CD4-positive, alpha-beta T cell treated with Interleukin-2 at 100 ng/mL for 4 hours (primary cell): ENCODE measurements at places on chromosomes 12 and 14.

- DNase-seq = no peak
These were observed 32.0 kb downstream of the TEP1 start for GRCh38 chr14:20381341-20381740.

DNA sequence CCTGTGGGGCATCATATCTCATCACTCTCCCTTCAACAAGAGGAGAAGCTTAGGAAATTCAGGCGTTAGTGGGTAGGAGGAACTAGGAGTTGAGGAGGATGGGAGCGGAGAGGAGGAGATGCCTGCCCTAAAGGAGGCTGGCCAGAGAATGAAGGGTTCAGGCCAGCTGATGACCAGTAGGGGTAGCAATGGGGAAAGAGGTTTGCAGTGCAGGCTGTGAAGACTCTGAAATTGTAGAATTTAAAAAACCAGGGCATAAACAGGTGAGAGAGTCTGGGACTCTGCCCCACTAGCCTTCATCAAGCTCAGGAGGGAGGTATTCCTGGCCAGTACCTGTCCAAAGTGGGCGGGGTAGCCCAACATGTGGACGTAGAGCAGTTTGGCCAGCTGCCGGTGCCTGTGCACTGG is 809 bp downstream of the AP1G2 start:
- no peak for DNase-seq

DNA sequence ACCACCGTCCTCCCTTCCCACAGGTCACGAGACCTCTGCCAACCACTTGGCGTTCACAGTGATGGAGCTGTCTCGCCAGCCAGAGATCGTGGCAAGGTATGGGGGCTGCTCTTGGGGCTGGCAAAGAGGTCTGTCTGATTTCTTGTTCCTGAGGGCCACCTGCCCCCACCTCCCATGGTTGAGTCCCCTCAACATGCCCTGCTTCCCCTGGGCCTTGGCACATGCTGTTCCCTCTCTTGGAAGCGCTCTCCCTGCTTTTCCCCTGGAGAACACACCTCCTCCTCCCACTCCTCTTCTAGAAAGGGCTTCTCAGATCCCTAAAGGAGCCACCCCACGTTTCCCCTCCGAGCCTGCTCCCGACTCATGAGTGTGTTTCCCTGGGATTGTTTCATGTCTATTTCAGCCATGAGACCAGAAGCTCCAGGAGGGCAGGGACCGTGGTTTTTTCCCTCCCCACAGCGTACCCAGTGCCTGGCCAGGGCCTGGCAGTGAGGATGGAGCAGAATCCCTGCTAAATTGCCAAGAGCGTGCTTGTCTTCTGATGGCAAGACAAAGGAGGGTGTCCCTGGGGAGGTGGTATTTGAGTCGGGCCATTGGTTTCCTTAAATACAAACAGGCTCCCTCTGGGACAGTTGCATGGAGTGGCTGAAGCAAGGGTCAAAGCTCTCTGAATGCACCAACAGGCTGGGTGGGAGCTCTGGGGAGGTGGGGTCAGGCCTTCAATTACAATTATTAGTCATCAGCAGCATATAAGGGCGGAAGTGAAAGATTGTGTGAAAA is 34.1 kb downstream of the CYP46A1 start:
- no peak for DNase-seq

DNA sequence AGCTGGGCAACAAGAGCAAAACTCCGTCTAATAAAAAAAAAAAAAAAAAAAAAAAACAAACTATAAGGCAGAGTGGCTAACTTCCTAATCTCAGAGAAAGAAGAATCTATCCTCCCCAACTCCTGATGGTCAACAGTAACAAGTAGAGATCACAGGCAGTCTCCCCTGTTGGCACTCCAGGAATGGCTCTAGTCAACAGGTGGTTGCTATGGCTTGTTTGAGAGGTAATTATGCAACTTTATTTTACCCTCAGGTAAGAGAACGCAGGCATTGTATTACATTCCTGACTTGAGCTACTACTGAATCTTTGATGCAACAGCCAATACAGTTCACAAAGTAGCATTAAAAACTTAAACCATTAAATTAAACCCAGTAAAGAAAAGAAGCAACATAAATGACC is 180.3 kb downstream of the DICER1 start:
- no peak for DNase-seq

DNA sequence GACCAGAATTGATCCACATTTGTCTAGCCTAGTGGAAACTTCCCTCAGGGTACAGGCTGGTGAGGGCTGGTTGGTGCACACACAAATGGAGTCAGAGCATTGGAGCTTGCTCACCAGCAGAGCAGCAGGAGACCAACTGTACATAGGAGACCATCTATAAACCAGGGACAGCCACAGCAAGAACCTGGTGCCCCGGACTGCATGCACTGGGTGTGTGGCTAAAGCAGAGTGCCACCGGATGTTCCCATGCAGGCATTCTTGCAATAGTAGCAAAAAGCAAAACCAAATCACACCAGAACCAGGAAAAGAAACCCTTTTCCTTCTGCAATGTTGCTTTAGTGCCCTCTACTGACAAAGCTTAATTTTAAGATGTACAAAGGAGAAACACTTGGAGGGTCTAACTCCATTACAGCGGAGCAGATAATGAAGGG is 136.4 kb downstream of the MDGA2 start:
- DNase-seq = no peak

DNA sequence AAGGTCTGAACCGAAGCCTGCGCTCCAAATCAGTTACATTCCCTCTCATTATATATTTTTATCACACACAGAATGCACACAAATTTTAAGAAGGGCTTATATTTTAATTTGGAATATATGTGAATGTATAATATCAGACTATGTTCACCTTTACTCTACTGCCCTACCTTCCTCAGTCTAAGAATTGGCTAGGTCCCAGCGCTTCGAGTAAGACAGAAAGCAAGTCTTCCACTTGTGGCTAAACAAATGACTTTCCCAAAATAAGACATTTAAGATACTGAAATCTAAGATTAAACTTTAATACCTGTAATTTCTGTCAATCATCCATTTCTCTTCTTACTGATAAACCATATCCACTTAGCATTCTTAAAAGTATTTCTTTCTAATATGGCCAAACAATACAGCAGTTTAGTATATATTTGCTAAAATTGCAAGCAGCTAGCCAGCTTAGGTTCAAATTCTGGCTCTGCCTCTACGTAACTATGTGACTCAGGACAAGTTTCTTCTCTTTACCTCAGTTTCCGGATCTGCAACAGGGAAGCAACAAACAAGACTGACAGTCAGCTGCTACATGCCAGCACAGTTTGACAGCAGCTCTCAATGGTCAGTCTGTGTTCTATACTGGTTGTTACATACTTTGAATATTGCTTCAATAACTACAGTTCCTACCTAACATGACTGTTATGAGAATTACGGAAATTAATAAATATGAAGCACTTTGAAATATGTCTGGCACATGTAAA is 2.0 kb downstream of the INTS13 start:
- peak; percentile 41 for DNase-seq

- DNase-seq = no peak
These were observed 69.5 kb downstream of the ADAMTS20 start for GRCh38 chr12:43482311-43483085.

- DNase-seq = no peak
These were observed 180.3 kb downstream of the IPO8 start for GRCh38 chr12:30515351-30515750.

GRCh38 chr12:25692115-25693035 is 139.3 kb upstream of the LMNTD1 start:
- DNase-seq = no peak

DNA sequence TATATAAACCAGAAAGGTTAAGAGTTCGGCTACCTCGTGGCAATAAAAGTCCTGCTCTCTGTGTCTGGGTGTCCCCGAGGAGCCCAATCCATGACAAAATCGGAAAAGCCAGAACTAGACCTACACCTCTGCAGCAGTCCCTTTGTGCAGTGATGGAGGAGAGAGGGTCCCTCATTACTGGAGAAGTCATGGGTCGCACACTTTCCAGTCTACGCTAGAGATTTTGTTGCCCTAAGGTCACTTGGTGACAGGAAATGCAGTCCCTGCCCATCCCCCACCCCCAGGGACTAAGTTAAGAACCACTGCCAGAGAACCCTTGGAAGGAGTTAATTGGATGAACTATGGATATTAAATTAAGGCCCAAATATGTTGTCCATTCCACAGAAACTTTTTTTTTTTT is 104.4 kb upstream of the ATF7IP start:
- no peak for DNase-seq

DNA sequence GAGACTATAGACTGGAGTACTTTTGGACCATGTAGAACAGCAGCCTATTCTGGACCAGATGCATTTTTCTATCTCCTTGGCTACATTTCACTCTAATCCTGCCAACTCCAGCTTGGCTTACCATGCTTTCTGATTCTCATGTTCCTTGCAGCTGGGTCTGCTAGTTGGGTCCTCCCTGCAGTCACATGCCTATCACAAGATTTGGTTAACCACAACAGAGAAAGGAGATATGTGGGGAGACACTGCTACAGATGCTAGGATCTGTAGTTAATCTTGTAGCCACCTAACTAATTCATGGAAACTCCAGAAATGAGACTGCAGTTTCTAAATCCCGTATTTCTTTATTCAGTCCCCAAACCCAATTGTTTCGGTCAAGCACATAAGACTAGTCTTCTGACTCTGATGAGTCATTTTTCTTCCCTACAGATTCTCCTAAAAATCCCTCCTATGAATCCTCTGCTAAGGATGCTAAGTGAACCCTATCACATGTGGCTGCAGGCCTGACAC is 410.6 kb downstream of the DAD1 start:
- no peak for DNase-seq

DNA sequence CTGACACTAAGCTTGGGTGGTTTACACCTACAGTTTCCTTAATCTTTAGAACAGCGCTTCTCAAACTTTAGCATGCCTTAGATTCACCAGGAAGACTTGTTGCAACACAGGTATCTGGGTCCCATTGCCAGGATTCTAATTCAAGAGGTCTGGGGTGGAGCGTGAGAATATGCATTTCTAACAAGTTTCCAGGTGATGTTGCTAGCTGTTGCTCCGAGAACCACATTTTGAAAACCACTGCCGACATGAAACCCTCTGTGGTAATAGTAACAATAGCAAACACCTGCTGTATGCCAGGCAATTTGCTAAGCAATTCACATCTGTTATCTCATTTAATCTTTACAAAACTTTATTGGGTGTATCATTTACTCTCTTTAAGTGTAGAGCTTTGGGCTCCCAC is 58.6 kb downstream of the TRHDE start:
- no peak for DNase-seq

DNA sequence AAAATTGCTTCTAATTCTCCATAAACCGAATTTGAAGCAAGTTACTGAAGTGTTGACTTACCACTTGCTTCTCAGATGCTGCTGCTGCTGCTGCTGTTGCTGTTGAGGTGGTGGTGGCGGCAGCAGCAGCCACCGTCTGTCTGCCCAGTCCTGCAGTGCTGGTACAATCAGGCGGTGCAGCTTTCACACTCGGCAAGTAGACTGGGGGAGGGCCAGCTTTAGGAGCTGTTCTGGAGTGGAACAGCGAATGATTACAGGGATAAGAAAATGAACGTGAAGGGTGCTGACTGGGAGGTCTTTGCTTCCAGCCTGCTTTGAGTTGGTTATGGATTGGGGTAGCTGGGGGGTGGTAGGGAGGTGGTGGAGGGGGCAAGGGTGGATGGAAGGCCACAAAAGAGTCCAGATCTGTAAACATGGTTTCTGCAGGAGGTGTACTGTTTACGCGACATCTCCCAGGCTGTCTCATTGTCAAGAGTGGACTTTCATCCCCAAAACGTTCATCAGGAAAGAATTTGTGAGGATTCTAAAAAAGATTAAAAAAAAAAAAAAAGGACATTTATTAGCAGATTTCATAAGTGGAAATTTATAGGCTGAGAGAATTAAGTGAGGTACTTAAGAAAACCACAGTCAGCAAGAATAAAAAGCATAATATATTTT is 38.8 kb downstream of the UBR7 start:
- no peak for DNase-seq

DNA sequence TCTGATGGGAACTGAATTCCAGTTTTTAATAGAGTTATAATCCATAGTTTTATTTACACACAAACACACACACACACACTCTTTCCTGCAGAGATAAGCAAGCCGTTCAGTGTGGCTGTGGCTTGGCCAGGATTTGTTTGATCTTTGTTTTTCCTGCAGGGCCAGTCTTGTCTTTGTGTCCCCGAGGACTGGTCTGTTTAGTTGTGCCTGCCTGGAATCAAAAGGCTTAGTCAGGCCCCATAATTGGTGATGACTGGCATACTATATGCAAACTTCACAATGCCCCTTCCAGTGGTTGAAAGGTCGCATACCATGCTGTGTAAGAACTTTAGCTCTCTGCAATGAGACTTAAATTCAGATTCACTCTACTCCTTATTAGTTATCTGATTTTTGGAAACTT is 26.0 kb downstream of the WBP11 start:
- no peak for DNase-seq

DNA sequence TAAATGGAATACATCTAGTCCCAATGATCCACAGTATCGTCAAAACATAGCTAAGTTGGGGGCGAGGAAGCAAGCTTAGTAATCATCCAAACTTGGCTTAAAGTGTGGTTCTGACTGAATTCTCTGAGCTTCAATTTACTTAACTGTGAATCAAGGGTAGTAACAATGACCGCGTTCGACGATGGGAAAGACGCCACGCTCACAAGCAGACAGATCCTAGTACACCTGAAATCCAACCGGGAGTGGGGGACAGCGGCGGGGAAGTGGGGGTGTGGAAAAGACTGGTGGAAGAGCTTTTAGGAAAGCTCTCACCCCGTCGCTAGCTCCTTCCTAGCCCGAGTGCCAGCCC is 433 bp downstream of the COX16 start:
- no peak for DNase-seq

DNA sequence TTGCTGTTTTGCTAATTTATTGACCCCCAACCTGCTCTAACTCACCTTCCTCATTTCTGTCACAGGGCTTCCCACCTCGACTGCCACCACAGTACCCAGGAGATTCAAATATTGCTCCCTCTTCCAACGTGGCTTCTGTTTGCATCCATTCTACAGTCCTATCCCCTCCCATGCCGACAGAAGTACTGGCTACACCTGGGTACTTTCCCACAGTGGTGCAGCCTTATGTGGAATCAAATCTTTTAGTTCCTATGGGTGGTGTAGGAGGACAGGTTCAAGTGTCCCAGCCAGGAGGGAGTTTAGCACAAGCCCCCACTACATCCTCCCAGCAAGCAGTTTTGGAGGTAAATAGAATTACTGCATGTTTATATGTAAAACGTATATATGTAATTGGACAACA is 68.8 kb downstream of the RAD52 start:
- DNase-seq = no peak

GRCh38 chr12:104790296-104791125 is 167.6 kb downstream of the SLC41A2 start:
- DNase-seq = peak; percentile 32

DNA sequence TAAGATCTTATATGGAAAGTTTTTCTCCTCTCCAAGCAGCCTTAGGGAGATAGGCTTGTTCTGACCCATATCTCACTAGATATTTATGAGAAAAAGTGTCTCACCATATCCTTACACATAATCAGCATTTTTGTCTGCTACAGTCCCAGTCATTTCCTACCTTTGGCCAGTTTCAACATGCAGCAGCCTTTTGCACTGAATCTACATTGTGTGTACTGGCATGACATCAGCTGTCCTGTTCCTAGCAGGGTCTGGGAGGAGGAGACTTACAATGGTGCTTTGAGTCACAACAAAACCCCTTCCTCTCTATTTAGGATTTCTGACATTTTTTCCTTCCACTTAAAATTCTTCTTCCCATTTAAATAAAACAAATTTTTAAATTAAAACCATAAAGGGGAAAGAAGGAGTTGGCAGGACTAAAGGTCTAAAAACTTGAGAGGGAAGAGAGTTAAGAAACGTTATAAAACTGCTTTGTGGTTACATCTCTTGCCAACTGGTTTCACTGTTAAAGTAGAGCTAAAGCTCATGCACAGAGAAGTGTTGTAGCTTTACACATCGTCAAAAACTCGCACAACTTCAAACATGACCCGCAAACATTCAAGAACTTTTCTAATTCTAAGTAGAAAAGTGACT is 53.3 kb upstream of the CERS5 start:
- peak; percentile 35 for DNase-seq
